ENCODE measurements at places on chromosomes 16 and 17.

- DNase-seq = no peak
Observed at GRCh38 chr17:29368926-29369325, 21.2 kb upstream of the TAOK1 start.

GRCh38 chr17:17445296-17445924 lies 31.4 kb upstream of the MED9 start:
- DNase-seq = no peak

DNA sequence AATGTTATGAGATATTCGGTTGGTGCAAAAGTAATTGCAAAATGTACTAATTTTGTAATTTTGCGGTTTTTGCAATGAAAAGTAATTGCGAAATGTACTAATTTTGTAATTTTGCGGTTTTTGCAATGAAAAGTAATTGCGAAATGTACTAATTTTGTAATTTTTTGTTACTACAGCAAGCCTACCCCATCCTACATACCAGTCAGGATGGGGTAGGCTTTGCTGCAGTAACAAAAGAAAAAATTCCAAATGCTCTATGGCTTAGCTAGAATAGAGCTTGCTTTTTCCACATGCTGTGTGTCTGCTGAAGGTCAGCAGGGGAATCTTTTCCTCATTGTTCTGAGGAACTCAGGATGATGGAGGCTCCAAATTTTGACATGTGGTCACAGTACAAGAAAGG lies 83.3 kb upstream of the GPRC5B start:
- DNase-seq = no peak

DNA sequence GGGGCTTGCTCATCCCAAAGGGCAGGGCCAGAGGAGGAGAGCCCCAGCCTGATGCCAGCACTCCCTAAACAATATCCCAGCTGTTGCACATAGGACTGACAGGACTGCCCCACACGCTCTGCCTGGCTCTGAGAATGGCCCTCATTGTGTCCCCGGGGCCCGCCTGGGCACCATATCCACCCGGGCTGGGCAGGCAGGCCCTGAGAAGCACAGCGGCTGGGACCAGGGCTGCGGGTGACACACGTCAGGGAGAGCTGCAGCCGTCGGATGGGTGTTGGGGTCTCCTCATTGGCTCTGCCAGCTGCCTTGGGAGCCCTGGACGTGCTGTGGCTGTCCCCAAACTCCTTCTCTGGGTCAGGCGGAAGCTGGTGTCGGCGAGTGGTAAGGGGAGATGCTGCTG lies 4.2 kb downstream of the BCAR1 start:
- DNase-seq = no peak

GRCh38 chr17:30524847-30525246 lies 47.6 kb downstream of the GOSR1 start:
- DNase-seq = no peak

- no peak for DNase-seq
Observed at GRCh38 chr16:64968539-64968938, 153.3 kb downstream of the CDH11 start.

- DNase-seq = no peak
Observed at GRCh38 chr17:68184141-68184571, 63.7 kb upstream of the AMZ2 start.

DNA sequence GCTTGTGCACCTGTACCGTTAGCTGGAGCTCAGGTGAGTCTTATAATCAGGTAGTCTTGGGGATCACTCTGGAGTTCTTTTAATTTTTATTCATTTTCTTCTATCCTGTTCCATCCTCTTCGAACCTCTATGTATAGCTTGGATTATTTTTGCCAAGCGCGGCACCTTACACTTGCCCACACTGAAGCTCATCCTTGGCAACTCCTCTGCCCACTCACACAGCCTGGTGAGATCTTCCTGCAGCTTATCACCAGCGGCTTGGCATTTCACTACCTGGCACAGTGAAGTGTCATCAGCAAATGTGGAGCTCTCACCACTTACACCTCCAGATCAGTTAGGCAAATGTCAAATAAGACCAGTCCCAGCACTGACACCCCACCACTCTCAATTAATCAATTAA lies 116.7 kb downstream of the CACNG3 start:
- no peak for DNase-seq

GRCh38 chr16:82229800-82230619 lies 60.0 kb upstream of the MPHOSPH6 start:
- DNase-seq = peak; percentile 47

GRCh38 chr16:28218109-28218508 lies 6.3 kb upstream of the XPO6 start:
- DNase-seq = peak; percentile 49

- DNase-seq = no peak
Observed at GRCh38 chr17:12839042-12839441, 49.7 kb downstream of the ARHGAP44 start.

DNA sequence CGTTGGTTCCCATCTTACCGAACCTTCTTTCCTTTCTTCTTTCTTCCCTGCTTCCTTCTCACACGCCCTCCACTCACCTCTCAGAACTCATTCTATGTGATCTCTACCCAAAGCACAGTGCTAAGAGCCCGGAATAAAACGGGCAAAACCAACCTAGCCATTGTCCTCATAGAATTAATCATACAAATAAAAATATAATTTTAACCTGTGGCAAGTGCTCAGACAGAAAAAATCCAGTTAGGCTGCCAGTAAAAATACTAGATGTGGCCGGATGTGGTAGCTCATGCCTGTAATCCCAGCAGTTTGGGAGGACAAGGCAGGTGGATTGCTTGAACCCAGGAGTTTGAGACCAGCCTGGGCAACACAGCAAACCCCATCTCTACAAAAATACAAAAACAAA lies 27.0 kb downstream of the BMERB1 start:
- no peak for DNase-seq

DNA sequence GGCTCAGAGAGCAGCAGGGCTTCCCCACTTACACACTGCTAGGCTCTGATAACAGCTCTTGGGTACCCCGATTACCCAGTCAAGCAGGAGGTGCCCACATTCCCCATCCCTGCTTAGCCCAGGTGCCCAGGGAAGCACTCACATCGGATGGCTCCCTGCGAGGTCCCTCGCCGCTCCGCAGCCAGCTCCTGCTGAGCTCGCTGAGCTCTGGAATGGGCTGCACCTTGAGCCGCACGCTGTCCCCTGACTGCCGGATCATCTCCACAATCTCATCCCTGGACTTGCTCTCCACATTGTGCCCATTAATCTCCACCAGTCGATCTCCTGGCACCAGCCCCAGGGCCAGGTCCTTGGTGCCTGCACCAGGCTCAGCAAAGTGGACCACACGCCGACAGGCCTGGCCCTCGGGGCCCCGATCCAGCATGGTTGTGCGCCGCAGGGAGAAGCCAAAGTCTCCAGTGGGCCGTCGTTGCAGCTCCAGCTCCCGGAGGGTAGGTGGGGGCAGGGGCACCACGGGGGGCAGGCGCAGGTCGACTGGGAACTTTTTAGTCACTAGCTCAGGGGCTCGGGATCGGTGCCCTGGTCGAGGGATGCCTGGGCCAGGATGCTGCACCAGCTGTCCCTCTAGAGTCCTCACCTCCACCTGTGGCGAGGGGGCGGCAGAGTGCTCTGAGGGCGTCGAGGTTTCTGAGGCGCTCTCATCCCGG lies 14.2 kb downstream of the MYO18A start:
- DNase-seq = no peak

DNA sequence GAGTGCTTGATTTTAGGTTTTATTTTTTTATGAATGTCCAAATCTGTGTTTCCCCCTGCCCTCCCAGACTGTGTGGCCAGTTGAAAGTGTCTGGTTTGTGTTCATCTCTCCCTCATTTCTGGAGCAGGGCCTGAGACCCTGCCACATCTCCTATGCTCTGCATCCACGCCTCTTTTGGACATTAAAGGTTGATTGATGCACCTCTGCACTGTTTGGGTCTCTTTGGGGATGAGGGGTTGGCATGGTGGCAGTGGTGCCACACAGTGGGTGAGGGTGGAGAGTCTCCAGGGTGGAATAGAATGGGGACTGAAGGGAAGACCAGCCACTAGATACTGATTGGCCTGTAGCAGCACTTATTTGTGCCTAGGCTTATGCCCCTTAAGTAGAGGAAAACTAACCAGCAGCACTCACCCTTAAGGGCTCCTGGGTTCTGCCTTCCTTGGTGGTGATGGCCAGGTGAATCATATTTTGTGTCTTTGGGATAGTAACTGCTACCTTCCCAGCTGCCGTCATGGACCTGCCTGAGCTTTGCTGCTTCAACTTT lies 7.9 kb downstream of the DYNLL2 start:
- no peak for DNase-seq

- peak; percentile 36 for DNase-seq
Observed at GRCh38 chr16:48276102-48276501, 28.8 kb upstream of the ABCC11 start.

GRCh38 chr16:52528393-52529065 lies 18.4 kb downstream of the TOX3 start:
- no peak for DNase-seq

- no peak for DNase-seq
Observed at GRCh38 chr16:23369416-23369815, 67.3 kb downstream of the SCNN1B start.
